ENCODE measurements at places on chromosomes 12 and 14. TPM values are rescaled to one million over a fixed set of nuclear protein-coding genes. Genes with fewer than 3 reads are reported as not detected.

GRCh38 chr14:55847766-55848165, 267.8 kb downstream of the KTN1 start:
- no peak for DNase-seq

- DNase-seq, result no peak
These were observed 900 bp upstream of the LRRC23 start for GRCh38 chr12:6903722-6904121.

- no peak for DNase-seq
These were observed 122.0 kb downstream of the RAD51B start for GRCh38 chr14:67941456-67942018.

DNA sequence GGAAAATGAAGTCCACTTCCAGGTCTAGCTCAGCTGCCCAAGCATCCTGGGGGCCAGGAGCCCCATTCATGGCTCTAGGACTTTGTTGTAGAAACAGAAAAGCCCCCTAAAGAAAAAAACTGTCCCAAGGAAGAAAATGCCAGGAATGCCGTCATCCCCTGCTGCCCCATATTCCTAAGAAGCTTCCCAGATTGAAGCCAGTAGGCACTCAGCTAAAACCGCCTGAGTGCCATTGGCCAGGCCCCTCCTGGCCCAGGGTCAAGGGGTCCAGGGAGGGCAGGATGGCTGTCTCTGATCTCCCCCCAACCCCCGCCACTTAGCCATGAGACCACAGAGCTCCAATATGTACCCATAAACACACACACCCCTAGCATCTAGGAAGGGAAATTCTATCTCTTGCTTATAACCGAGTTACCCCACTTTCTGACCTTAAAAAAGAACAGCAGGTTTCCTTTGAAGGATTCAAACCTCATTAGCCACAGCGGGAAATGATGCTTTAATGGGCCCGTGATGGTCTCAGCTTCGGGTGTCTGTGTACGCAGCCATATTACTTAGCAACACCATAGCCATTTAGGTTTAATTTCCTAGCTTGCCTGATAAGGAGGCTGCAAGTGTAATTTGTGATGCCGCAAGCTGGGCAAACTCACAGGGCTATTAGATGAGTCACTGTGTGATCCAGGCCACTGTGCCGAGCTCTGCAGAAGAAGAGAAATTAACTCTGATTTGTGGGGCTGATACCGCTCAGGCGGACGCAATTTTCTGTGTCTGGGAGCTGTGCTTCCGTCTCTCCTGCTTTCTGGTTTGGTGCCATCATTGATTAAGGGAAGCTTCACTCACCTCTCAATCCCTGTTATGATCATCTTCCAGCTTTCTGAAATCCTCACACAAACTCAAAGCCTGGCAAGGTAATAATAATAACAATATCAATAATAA, 84.2 kb downstream of the GCH1 start:
- no peak for DNase-seq

PRB2 gene
- total RNA-seq, result not detected

GPR132 gene
- 1.4 TPM for total RNA-seq

Measured in prostate gland (tissue), 2 donors.